T-helper 9 cell (primary cell): ENCODE measurements at places on chromosomes 2 and 18.
A peak's percentile ranks its signal among the peaks of the same experiment; 100 is the strongest.

DNA sequence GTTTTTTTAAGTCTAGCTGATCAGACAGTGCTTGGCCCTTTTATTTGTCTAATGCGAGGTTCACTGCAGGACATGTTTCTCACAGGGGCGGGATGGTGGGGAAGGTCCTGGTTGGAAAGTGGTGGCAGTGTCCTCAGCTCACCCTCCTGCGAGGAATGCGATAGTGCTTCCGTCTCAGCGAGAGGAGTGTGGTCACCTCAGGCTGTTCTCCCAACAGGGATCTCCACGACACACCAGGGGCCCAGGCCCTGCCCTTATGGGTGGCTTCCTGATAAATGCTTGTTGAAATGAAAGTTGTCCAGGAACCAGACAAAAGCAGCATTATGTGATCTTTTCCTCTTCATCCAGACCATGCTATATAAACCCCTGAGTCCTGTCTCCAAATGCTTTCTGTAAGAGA lies 70.1 kb downstream of the BOLA3 start:
- no peak for DNase-seq

- DNase-seq, result no peak
Measured at GRCh38 chr2:63047321-63048279, 3.0 kb upstream of the OTX1 start.

DNA sequence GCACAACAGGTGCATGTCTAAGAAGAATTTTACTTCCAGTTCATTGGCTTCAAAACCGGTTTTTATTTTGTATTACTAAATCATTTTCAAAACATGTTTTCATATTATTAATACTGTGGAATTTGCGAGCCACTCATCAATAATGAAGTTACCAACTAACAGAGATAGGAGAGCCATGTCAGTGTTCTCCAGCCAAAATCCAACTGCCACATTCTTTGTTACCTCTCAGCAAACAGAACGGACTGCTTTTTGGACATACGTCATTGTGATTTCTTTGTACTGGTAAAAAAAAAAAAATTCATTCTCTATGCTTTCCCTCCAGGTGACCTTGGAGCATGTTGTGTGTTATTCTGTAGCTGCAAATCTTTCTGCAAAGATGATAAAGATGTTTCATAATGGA lies 414.2 kb upstream of the MMADHC start:
- no peak for DNase-seq

DNA sequence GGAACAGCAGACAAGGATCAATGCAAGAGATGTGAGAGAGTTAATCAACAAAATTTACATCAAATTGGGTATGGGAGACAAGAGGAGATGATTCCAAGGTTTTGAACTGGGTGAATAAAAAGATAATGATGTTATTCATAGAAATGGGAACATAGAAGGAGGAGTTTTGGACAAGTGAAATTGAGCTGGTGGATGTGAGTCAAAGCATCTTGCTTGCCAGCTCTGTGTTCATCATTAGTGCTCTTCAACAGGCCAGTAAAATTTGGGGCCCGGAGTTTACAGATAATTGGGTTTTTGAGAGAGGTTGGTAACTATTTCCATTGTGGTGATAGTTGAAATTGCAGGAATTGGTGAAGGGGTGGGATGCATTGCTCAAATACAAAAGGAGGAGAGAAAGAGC lies 69.9 kb upstream of the CAVIN2 start:
- no peak for DNase-seq

DNA sequence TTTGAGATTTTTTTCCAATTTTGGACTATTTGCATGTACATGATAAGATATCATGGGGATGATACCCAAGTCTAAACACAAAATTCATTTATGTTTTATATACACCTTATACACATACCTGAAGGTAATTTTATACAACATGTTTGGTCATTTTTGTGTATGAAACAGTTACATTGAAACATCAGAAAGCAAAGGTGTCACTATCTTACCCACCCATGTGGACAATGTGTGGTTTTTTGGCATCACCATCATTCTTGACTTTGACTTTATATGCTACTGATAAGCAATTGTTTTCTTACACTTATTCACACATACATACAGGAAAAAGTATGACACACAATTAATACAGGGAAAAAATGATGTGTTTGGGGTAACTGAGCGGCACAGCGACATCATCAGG lies 51.0 kb upstream of the ACVR1 start:
- DNase-seq, result no peak

GRCh38 chr2:47227532-47228279 lies 72.6 kb upstream of the STPG4 start:
- no peak for DNase-seq

- DNase-seq, result no peak
Measured at GRCh38 chr2:5465859-5466258, 226.3 kb upstream of the SOX11 start.

DNA sequence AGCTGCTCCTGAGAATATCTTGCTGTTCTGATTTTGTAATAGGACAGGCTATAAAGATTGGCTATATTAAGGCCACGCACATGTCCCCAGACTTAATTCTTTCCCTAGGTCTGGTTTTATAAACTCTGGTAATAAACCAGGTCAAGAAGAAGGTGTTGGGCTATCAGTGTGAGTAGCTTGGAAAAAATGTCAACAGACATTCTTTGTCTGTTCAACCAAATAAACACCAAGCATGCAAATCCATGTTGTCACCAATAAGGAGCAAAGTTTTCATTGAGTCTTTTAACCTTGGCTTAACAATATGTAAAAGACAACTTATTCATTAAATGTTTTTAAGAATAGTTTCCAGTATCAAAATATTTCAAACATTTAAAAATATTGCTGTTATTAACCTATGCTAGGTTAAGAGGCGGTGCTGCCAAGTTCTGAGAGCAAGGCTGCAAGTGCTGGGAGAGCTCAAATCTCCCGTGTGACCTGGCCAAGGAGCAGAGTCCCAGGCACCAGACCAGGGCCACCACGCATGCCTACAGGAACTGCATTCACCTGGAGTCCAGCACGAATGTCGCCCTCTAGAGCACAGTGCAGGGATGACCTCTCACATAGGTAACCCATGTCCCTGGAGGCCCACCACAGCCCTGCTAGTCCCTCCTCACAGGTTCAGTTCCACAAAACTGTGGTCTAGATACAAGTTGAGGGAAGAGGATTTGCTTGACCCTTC lies 120.5 kb upstream of the POU3F3 start:
- no peak for DNase-seq

GRCh38 chr18:199214-199613 lies 40.9 kb downstream of the USP14 start:
- DNase-seq, result no peak

GRCh38 chr18:5941890-5942289 lies 46.6 kb upstream of the TMEM200C start:
- no peak for DNase-seq

- DNase-seq, result no peak
Measured at GRCh38 chr2:33810046-33810835, 211.1 kb upstream of the FAM98A start.

DNA sequence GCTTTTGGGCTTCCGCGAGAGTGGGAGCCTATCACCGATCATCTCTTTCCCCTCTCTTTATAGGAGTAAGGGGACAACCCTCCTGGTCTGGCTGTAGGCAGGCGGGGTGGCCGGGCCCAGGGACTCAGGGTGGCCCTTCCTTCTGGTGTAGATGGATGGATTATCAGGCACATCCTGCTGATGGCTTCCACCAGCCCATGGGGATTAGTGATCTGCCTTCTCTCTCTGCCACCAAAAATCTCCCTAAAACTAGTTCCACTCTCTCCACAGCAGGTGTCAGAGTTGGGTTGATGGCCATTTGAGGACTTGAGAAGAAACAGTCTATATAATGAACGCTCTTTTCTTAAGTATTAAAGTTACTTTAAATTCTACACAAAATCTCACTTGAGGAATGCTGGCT lies 37.4 kb downstream of the NCK2 start:
- no peak for DNase-seq

- DNase-seq, result peak; percentile 52
Measured at GRCh38 chr2:219002395-219003266, 9.4 kb upstream of the CRYBA2 start.

DNA sequence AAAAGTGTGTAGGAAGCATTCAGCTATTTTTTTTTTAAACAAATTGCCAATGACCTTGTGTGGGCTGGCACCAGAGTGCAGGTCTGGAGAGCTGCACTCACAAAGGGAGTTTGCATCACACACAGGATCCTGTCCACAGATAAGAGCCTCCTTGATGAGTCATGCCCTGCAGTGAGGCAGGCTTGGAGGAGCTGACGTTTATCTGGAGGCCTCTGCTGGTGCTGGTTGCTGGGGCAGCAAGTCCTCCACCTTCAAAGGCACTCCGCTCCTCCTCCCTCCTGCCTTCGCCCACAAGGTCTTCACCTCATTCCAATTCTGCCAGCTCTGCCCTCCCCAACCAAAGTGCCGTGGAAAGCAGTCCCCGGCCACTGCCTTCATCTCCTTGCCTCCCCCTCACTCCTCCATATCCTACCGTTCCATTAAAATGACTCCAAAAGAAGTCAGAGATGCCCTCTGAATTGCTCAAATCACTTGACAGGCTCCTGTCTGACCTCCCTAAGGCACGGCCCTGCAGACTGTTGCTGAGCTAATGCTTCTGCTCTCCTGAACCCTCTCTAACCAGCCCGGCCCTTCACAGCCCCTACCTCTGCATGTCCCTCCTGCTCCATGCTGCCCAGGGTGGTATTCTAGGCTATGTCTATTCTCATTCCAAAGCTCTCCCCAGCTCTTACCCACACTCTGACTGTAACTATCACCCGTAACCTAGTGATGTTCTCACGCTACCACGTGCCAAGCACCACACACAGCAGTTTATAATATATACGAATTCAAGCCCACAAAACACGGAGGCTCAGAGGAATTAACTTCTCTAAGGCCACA lies 30.9 kb downstream of the LONRF2 start:
- peak; percentile 8 for DNase-seq
